ENCODE measurements at places on chromosomes 1 and 21.

DNA sequence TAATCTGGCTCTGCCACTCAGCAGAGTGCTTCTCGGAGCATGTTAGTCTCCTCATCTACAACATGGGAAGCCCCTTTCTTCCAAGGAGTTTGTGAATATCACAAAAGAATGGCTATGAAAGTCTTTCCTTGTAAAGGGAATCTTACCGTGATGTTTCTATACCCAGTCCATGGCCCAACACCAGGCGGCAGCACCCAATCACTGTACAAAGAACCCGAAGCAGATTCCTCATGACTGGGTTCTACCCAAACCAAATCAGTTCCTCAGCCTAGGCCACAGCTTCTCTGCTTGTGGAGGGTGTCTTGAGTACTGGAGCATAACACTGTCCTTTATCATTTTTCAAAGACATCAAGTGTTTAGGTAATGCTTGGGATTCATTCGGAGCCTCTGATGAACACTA lies 16.6 kb upstream of the SLFNL1 start:
- no peak for DNase-seq

- no peak for DNase-seq
Measured at GRCh38 chr1:100483230-100483629, 54.7 kb upstream of the GPR88 start.

- no peak for DNase-seq
Measured at GRCh38 chr1:242827538-242827937, 303.0 kb upstream of the PLD5 start.

DNA sequence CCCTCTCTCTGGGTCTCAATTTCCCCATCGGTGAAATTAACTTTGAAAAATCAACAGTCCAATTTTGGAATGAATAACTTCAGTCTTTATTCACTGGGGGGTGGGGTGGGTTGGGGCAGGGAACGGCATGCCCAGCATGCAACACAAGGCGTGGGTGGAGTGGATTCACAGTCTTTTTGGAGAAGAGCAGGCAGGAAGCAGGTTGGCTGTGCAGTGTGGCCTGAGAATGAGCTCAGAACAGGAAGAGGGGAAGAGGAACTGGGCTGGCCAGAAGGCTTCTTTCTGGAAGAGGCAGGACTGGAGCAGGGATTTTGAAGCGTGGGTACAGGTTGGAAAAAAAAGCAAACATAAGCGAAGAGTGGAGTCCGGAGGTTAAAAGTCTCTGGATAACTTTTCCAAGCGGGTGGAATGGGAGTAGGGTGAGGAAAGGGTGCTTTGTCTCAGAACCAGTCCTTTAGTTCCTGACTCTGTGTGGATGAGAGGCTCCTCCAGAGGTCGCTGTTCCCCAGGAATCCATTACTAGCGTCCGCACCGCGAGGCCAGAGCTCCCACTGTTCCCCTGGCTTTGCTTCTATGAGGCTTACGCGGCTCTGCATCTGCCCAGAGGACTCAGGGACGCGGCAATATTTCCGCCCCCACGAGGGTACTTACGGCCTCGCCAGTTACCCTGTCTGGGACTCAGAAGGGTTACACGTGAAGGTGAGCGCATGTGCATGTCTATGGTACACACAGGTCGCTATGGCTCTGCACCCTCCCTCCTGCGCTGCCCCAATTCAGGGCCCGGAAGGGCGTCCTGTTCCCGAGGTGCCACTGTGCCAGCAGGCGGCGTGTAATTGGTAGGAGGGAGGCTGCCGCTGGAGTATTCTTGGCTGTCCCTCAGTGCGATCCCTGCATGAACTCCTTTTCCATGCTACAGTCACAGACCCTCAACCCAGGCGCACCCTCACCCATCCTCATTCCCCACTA lies 5.5 kb upstream of the FOXD2 start:
- DNase-seq = peak; percentile 87

- no peak for DNase-seq
Measured at GRCh38 chr1:203215573-203215972, 13.9 kb downstream of the CHIT1 start.

DNA sequence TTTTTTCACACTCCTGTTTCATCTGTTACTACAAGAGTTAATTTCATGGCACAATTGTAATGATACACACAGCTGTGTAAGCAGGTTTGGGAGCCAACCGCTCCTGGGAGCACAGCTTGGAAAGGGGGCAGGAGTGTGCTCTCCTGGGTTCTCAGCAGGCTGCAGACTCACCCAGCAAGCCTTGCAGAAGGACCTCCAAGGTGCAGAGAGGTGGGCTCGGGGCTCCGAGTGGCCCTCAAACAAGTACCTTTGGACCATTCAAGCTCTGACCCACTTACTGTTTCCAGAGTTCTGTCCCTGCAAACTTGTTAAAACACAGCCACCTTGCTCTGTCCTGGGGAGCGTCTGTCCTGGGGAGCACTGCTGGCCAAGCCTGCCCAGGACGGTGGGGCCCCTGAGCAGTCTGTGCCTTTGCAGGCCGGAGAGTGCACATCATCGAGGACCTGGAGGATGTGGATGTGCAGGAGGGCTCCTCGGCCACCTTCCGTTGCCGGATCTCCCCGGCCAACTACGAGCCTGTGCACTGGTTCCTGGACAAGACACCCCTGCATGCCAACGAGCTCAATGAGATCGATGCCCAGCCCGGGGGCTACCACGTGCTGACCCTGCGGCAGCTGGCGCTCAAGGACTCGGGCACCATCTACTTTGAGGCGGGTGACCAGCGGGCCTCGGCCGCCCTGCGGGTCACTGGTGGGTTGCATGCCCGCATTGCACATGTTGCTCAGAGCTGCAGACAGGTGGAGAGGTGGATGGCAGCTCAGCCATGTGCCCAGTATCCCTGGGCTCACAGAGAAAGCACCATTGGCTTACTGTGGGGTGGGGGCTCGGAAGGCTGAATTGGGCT lies 78.0 kb downstream of the OBSCN start:
- no peak for DNase-seq

DNA sequence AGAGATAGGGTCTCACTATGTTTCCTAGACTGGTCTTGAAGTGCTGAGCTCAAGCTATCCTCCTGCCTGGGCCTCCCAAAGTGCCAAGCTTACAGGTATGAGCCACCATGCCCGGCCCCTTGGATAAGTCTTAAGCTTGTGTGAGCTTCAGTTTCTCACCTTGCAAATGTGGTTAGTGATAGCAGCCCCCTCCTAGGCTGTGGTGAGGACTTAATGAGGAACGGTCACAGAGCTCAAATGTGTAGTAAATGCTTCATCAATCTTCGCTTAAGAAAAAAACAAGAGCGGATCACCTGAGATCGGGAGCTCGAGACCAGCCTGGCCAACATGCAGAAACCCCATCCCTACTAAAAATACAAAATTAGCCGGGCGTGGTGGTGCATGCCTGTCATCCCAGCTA lies 3.0 kb downstream of the CNR2 start:
- no peak for DNase-seq

DNA sequence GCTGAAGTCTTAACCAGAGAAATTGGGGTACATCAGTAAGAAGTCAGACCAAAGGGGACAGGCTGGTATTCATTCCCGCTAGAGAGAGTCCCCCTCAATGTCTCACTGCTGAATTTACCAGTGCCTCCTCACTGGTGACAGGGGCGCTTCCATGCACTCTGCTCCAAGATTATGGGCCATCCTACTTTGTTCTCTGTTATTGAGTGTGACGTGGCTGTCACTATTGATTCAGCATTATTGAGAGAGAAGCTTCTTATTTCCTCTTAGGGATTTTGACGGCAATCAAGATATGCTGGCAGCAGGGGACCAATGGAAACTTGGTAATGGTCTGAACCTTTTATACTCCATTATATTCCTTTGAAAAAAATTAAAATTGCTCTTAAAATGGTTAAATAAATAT lies 118.6 kb downstream of the SYF2 start:
- DNase-seq = no peak

DNA sequence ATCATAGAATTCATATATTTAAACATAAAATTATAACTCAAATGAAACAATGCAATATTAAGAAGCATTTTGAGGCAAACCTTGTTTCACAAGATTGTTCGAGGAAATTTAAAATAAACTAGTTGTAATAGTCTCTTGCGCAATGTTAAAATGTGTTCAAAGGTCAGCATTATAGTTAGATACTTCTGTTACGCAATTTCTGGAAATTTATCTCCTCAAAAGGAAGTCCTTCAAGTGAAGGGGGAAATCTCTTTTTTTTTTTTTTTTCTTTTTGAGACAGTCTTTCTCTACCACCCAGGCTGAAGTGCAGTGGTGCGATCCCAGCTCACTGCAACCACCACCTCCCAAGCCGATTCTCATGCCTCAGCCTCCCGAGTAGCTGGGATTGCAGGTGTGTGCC lies 52.1 kb downstream of the FMO4 start:
- DNase-seq = no peak

GRCh38 chr1:76110666-76111065 lies 36.1 kb downstream of the ST6GALNAC3 start:
- DNase-seq = no peak

- DNase-seq = no peak
Measured at GRCh38 chr1:219085082-219085481, 88.6 kb upstream of the LYPLAL1 start.

DNA sequence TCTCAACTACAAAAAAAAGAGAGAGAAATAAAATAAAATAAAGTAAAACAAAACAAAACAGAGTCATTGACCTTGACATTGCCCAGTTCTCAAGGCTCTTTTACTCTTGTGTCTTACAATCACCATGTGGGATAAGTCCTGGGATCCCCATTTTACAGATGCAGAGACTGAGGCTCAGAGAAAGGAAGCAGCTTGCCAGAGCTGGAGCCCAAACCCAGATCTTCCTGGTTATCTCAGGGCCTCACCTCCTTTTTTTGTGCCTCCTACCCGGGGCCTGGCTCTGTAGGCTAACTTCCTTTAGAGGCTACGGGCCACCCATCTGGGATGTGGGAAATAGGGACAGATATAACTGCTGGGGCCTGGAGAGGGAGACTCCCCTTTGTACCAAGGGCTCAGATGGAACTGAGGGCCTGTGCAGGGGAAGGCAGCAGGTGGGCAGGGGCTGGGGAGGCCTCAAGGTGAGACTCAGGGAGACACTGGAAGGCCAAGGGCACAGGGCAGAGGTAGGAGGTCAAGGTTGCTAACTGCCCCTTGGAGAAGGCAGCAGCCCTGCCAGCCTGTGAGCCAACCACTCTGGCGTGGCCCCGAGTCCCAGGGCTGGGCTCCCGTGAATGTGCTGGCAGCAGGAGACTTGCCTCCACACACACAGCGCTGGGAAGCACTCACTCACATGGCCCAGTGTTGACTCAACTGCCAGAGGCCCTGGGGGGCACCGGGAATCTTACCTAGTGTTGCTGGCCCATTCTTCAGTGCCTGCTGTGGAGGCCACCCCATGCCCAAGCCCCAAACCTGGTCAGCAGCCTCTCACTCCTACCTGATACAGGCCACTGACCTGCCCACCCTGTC lies 6.5 kb upstream of the ECE1 start:
- DNase-seq = no peak

DNA sequence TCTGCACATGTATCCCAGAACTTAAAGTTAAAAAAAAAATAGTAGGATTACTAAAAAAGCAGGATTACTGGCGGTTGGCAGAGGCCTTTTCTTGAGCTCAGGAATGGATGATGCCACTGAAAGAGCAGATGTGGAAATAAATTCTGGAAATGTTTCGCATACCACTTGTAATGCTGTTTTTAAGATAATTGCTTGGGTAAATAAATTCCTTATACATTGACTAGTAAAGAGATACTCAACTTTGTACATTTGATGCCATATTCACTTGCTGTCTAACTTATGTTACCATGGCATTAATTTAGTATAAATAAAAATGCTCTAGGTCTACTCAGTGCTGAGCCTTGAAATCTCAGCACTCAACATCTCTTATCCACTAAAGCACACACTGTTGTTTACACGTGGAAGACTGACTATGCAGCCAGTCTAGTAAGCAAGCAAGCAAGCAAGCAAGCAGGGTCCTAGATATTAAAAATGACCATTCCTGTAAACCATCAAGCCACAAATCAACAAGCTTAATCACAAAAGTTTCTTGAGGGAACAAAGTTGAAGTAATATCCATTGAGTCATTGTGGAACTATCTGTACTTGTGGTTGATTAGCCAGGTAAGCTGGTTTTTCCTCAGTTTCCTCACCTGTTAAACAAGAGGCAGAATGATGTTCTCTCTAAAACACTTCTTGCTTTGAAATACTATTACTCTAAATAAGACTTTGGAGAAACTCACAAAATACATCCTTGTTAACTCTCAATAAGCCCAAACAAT lies 1.7 kb upstream of the RASAL2 start:
- DNase-seq = no peak

DNA sequence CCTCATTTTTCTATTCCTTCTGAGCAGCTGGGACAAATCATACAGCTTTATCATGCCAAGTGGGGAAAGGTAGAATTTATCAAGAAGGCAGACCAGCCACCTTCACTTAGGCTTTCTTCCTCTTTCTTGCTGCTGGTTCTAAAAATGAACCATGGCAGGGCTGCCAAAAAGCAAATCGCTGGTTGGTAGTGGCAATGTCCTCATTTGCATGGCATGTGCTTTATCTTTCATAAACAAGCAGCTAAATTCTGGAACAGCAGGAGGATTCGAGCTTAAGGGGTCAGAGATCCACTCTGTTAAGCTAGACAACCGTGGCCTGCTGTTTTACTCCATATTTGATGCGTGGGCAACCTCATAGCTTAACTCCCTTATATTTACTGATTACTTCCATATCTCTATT lies 91.3 kb downstream of the RPE65 start:
- no peak for DNase-seq

GRCh38 chr21:32314806-32315205 lies 16.2 kb downstream of the MRAP start:
- DNase-seq = no peak

GRCh38 chr1:54922040-54922761 lies 35.2 kb upstream of the DHCR24 start:
- no peak for DNase-seq

DNA sequence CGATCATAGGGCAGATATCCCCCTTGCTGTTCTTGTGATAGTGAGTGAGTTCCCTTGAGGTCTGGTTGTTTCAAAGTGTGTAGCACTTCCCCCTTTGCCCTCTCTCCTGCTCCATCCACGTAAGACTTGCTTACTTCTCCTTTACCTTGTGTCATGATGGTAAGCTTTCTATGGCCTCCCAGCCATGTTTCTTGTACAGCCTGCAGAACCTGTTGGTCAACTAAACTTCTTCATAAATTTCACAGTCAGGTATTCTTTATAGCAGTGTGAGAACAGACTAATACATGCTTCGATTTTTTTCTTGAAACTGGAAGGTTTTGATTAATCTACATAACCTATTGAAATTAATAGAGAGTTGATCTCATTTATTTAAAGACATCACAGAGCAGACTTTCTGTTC lies 302.5 kb upstream of the PBX1 start:
- no peak for DNase-seq

- no peak for DNase-seq
Measured at GRCh38 chr1:158295791-158296190, 6.1 kb downstream of the CD1C start.

- DNase-seq = no peak
Measured at GRCh38 chr1:234719454-234720251, 109.7 kb upstream of the IRF2BP2 start.

- DNase-seq = no peak
Measured at GRCh38 chr1:16076865-16077238, 3.4 kb upstream of the FAM131C start.
